ENCODE measurements at places on chromosomes 3 and 15. TPM values are rescaled to one million over a fixed set of nuclear protein-coding genes. Genes with fewer than 3 reads are reported as not detected.

DNA sequence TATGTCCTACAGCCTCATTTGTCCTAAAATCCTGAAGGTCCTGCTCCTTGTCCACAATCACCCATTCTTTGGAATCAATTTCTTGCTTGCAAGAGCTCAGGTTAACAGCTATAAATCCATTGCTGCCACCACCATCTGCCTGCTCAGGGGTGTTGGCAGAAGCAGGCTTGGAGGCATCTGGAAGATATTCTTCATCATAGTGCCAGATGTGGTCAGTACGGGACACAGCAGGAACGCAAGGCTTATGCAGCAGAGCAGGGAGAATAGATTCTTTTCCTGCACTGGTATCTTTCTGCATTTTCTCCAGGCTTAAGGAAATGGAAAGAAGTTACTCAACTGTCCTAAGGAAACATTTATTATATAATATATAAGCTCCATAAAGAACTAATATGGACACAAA, 38.5 kb upstream of the CDAN1 start:
- DNase-seq, result no peak

KLHL6 gene
- 0.33 TPM for total RNA-seq

PAK6 gene
- 8.4 TPM for total RNA-seq

TIMP4 gene
- 40.3 TPM for total RNA-seq

- DNase-seq, result peak; percentile 71
Observed at GRCh38 chr3:190552969-190553759, 39.3 kb downstream of the IL1RAP start.

CLCN2 gene
- total RNA-seq, result 17.1 TPM

DNA sequence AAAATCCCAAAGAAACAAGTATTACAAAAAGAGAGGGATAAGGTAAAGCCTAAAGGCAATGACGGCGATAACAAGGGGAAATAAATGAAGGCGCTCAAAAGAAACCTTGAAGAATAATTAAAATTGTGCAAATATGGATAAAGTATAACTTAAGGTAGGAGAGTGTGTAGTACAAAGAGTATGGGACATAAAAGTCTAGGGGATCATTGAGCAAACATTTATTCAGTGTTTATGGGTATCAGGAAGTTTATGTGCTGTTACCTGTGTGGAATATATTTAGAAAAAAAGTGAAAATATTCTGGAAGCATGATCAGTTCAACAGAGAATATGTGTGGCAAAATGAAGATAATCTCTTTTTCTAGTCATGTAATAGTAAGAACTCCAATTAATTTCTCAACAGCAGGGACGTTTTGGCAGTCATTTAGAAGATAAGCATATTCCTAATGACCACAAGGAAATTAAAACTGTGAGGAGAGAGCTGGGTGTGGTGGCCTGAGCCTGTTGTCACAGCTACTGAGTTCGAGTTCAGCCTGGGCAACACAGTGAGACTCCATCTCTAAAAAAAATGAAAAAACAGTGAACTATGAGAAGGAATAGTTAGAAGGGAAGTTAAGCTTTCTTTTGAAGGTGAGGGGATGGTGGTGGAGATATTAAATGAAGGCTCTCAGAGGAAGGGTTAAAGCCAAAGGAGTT, 27.4 kb downstream of the GOLM2 start:
- DNase-seq, result no peak

GRCh38 chr3:176055836-176056235, 1141.4 kb downstream of the TBL1XR1 start:
- DNase-seq, result no peak

DNA sequence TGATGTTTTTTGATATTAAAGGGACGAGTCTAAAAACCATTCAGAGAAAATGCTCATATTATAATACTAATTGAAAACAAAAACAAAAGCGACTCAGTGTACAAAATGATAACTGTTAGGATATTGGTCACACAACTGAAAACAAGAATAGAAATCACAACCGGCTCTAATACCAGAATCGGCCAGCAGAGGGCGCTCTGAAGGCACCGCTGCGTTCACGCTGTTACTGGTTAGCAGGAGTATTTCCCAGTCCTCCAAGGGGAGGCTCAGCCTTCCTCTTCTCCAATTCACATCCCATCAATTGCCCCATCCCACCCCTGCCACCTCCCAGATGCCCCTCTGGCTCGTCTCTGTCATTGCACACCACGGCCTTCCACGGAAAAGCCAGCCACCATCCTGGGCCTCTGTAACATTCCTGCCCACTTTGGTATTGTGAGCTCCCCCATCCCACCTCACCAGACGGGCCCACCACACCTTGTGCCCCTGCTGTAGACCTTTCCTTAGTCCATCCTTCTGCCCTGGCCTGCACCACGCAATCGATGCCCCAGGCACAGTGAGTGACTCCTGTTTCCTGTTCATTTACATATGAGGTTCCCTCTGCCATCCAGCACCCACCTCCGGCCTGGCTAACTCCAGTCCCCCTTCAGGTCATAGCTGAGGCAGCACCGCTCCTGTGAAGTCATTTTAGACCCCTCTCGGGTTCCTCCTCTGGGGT, 8.5 kb downstream of the FAM107A start:
- peak; percentile 77 for DNase-seq

GRCh38 chr3:78221300-78221699, 1181.4 kb downstream of the ROBO2 start:
- DNase-seq, result peak; percentile 25

DNA sequence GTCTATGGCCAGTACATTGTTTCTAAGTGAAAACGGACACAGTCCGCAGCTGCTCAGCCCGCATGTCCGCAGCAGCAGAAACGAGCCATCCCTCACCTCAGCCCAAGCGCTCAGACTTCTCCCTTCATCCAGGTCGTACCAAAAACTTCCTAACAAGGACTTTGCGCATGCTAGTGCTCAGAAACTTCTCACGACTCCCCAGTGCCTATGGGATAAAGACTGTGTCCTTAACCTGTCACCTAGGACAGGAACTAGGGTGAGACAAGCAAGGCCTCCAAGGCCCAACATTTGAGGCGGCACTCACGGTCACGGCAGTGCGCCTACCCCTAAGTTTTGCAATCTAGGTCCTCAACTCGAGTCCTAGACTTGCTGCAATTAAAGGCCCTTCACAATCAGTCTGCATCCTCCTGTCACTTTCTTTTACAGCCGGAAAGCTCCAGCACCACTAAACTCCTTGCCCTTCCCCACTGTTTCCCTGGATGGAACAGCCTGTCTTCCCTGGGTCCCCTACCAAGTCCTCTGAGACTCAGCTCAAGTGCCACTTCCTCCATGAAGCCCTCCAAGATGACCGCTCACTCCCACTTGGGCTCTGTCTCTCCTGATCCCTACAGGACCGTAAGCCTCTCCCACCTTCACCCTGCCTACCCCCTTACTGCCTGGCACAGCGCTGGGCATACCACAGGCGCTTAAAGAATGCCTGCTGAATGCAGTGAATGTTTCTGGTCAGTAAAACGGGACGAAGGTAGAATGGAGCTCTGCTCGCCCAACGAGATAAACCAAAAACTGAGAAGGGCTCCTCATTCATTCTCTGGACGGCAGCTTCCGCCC, 1.2 kb downstream of the CLN6 start:
- DNase-seq, result no peak

DNA sequence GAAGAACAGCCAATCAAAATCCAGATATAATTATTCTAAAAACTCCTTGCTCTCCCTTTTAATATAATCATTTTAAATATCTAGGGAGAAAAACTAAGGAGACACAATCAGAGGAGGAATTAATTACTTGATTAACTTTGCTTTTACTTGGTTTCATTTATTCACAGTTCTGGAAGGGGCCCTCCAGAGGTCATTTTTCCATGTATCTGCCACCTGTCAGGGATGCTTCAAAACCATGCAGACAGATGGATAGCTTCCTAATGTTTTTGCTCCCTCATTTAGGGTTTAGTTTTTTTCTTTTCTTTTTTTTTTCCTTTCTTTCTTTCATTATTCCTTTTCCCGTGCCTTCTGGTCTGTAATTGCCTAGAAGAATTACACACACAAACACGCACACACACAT, 438.1 kb upstream of the ARPP21 start:
- DNase-seq, result no peak

ZNF80 gene
- total RNA-seq, result not detected

DNA sequence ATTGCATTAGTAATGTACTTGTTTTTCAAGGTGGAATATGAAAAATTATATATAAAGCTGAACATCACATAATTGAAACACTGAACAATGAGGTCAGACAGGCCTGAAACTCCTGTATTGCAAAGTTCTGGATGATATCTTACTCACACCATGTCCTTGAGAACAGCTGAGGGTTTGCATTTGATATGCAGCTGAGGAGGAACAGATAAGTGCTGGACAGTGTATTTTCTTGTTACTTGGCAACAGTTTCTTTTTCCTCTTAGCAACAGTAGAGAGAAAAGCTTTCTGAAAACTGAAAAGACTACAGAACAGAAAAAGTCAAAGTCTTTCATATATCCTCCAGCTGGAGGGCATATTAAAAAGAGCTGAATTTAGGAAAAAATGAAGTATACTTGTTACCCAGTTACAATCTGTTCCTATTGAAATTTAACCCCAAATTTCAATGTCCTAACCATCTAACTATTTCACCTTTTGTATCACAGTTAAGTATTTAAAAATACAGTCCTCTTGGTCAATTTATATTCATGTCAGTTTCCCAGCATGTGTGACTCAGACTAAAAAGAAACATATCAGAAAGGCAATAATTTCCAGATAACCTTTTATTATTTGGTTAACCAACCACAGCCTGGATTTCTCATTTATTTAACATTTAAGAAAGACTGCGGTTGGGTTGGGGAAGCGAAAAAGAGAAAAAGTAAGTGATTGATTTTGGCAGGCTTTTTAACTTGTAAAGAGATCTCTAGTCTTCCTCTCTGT, 733.0 kb upstream of the DPPA4 start:
- no peak for DNase-seq

KBTBD12 gene
- total RNA-seq, result not detected

- no peak for DNase-seq
Observed at GRCh38 chr3:40167958-40168357, 141.5 kb upstream of the EIF1B start.

DNA sequence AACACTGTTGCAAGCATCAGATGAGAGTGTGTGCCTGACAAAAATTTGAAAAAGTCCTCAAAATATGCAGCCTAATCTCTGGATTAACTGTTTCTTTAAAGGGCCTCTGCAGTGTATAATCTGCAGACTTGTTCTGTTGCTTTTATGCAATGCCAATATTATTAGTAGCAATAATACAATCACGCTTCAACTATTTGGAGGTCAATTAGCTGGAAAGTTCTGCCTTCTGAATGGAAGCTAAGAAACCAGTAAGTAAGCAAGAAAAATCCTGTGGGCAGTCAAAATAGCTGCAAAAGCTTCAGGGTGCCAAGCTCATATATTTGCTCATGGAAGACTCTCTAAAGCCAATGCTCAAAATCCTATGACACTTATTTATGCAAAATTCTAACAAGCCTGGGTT, 153.2 kb upstream of the NR2F2 start:
- DNase-seq, result no peak

- no peak for DNase-seq
Observed at GRCh38 chr3:36733162-36733696, 31.1 kb downstream of the DCLK3 start.

CCDC39 gene
- total RNA-seq, result not detected

DNA sequence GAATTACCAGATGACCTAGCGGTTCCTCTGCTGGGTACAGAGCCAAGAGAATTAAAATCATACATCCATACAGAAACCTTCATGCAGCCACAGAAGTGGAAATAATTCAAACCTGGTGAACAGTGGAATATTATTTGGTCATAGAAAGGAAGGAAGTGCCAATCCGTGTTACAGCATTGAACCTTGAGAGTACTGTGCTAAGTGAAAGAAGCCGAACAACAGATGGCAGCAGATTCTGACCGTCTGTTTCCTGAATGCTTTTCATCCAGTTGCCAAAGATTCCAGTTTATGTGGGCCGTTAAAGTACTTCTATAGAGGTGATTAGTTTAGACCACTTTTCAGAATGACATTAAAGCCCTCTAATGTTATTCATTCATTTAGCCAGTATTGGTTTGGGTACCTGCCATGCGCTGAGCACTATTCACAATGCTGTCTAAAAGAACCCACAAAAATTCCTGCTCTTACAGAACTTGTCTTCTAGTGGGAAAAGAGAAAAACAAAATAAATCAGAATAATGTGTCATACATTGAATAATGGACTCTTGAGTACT, 45.8 kb upstream of the SENP5 start:
- no peak for DNase-seq

- no peak for DNase-seq
Observed at GRCh38 chr3:12818773-12819172, 22.3 kb downstream of the CAND2 start.

SGO1 gene
- 21.6 TPM for total RNA-seq

GRCh38 chr3:12644331-12644937, 19.5 kb downstream of the RAF1 start:
- DNase-seq, result no peak

DNA sequence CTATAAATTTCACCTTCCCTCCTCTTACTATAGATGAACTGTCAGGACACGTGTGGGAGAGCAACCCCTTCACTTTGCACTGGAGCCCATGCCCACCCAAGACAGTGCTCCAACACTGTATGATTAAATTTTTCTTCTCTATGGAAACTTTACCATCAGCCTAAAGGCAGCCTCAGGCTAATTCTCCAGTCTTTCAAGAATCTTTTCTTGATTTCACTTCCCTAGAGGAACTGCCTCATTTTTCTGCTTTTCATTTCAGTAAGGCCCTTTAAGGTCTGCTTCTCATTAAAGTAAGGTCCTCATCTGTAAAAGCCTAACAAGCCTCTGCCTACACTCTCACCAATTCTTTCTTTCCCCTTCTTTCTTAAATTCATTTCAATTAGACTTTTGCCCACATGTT, 137.3 kb downstream of the KCNMB2 start:
- no peak for DNase-seq

DNA sequence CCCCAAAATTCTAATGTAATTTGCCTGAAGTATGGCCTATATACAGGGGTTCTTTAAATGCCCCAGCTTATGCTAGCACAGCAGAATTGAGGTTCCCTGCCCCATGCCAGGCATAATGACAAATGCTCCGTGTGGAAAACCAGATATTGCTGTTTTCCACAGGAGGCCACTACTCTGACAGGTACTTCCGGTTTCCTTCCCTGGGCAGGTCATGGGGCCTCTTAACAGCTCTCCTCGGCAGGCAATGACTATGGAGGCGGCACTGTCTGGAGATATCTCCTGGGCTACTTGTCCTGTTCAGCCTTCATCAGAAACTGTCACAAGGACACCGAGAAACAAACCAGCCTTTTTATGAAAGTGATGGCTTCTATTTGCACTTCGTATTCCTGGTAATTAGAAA, 54.8 kb downstream of the SLC7A14 start:
- DNase-seq, result no peak

Measured in H7 (cell line).